ENCODE measurements at places on chromosomes 2 and 18.

DNA sequence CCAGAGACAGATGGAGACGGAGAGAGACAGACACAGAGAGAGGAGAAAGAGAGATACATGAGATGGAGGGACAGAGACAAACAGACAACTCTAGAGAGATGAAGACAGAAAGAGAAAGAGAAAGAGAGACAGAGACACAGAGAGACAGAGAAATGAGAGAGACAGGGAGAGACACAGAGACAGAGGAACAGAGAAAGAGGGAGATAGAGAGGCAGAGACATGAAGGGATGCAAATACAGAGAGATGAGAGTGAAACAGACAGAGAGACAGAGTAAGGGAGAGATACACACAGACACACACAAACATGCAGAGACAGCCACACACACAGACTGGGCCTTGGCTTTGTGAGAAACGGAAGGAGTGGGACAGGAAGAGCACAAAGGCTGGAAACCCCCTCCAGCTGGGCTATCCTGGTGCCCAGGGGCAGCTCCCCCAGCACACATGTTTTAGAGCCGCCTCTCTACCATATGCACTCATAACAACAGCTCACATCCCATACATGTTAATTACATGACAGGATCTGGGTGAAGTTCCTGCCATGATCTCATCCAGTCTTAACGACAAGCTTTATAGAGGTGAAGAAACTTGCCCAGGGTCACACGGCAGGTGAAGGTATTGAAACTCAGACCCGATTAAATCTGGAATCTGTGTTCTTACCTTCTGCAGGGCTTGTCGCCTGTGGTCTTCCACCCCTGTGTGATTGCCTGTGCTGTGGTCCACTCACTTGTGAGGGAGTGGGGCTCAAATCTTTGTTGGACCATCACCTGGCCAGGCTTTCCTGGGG is 32.4 kb downstream of the IL18R1 start:
- no peak for DNase-seq

DNA sequence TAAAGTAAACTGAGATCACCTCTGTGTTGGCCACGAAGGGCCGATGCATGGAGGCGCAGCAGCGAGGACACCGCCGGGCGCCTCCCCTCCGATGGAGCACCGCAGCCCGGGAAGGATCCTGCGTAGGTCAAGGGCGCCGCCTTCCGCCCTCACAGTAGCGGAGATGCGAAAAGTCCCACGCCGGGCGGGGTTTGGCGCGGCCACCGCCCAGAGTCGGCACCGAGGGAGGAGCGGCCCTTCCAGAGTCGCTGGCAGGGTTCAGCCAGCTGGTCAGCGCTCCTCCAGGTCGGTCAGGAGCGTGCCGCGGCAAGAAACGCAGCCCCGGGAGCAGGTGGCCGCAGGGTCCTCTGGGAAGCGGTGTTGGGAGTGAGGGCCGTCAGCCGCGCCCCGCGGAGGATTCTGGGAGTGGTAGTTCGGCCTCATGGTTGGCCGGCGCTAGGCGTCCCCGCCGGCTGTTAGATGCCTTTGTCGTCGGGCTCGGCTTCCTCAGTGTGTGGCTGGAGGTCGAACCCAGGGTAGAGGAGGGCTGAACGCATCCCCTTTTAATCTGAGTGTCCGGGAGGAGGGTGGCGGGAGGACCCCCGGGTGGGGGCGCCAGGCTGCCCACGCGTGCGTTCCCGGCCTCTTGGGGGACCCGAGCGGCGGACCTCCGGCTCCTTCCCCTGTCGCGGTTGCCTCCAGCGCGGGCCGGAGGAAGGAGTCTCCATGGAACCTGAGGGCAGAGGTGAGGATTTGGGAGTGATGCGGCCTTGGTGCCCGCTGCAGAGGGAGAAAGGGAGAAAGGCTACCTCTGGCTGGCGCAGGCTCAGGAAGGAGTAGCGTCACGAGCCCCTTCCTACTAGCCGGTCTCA is at the start of gene ZNF892:
Gene ZNF892 (plus strand): TSS at position 411 of the 851 bp plus-strand sequence. CDS start 295 bp downstream, at position 706.
- peak; percentile 90 for DNase-seq

DNA sequence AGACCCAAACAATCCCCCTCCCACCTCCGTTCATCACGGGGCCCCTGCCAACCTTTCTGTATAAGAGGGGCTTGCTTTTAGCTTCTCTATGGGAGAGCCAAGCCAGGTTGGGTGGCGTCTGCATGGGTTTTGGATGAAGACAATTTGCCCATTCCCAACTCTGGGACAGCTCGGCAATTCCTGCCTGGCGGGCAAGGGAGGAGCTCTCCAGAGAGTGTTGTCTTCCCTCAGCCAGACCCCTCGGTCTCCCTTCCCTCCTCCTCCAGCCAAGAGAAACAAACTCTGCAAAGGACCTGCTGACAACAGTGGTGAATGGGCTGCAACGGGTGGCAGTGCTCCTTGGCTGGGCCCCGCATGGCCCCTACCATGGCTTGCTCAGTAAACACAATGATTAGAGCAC is 267.2 kb upstream of the HDAC4 start:
- no peak for DNase-seq

GRCh38 chr2:151138507-151138906 is 123.2 kb downstream of the RBM43 start:
- no peak for DNase-seq

GRCh38 chr2:180385601-180386201 is 378.6 kb upstream of the CWC22 start:
- no peak for DNase-seq

- DNase-seq = no peak
These were observed 160.4 kb upstream of the BCL2L11 start for GRCh38 chr2:110960281-110960680.

DNA sequence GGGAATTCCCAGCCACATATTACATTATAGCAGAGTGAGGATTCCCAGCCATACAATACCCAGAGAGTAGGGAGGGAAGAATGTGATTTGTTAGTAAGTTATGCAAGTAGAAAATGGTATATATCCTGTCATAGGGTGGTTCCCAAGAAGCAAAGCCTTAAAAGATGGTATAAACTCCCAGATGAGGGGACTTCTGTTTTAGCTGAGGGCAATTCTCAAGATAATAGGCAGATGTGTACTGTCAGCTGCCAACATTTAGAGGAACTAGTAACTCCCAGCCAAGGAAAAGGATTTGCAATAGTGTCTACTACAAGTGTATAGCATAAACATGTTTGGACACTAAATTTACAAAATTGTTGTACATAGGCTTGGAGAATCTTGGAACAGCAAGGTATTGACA is 86.5 kb downstream of the XDH start:
- DNase-seq = no peak
